ENCODE measurements at places on chromosomes 1 and 21.

DNA sequence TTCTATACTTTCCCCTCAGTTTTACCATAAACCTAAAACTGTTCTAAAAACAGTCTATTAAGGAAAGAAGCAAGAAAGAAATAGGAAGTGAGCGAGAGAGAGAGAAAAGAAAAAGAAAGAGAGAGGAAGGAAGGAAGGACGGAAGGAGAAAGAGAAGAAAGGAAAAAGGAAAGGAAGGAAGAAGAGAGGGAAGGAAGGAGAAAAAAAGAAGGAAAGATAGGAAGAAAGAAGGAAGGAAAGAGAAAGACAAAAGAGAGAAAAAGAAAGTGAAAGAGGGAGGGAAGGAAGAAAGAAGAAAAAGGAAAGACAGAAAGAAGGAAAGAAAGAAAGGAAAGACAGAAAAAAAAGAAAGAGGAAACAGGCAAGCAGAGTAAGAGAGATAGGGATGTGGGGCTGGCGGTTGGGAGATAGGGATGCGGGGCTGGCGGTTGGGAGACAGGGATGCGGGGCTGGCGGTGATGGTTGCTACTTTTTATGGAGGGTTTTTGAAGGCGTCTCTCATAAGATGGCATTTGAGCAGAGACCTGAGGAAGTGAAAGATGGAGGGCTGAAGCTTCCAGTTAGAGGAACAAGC lies 70.4 kb upstream of the IRF2BP2 start:
- no peak for DNase-seq

GRCh38 chr1:230122366-230123279 lies 55.6 kb downstream of the GALNT2 start:
- DNase-seq: no peak

- DNase-seq: no peak
Observed at GRCh38 chr1:207243442-207244408, 77.8 kb upstream of the CD55 start.

DNA sequence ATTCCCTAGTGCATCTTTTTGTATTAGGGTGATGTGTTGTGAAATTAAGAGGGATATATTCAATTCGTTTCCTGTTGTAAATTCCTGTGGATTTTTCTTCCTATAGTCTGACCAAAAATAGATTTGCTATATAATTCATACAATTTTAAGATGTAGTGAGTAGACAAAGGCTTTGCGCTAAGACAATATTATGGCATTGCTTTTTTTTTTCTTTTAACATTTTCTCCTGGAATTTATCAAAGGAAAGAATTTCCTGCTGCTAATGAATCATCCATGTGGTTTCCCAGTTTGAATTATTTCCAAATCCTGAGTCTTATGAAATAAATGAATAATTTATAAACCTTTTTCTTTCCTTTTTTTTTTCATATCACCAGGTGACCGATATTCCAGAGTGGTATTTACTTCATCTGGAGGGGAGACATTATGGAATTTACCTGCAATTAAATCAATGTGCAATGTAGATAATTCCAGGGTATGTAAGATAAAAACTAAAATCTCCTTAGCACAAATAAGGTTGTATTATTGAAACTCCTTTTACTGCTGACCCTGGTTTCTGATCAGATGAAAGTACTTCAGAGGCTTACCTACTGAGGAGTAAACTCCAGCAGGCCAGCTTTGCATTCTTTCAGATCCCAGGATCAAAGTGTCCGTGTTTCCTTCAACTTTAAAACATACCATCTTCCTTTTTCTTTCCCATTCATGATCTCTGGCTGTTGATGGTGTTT lies 148.4 kb downstream of the TLR5 start:
- DNase-seq: no peak

- DNase-seq: no peak
Observed at GRCh38 chr1:226420328-226420727, 12.4 kb upstream of the PARP1 start.

GRCh38 chr1:107802654-107803053 lies 162.3 kb downstream of the VAV3 start:
- no peak for DNase-seq

DNA sequence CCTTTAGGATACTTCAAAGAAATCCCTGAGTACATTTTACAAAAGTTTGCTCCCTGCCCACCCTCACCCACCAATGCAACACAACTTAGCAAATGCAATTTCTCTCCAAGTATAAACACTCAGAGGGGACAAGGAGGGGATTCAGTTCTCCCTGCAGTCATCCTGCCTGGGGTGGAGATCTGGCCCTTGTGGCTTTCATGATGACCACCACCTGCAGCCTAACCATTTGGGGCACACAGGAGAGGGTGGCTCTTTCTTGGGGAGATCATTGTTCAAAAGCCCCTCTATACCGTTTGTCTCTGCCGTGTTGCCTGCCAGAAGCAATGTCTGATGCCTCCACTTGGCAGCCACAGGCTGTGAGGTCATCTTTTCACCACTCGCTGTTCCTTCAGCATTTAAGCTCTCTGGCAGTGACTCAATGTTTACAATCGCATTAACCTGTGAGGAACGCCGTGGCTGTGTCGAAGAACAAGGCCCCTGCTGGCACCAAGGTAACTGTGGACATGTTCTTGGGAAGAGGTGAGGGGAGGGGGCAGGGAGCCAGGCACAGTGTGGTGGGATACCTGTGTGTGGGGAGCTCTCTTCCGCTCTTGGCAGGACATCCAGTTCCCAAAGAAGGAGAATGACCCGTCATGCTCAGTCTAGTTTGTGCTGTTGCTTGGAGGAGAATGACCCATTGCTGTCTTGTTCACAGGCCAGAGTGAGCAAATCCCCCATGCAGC lies 103.9 kb upstream of the DUSP10 start:
- DNase-seq: no peak

DNA sequence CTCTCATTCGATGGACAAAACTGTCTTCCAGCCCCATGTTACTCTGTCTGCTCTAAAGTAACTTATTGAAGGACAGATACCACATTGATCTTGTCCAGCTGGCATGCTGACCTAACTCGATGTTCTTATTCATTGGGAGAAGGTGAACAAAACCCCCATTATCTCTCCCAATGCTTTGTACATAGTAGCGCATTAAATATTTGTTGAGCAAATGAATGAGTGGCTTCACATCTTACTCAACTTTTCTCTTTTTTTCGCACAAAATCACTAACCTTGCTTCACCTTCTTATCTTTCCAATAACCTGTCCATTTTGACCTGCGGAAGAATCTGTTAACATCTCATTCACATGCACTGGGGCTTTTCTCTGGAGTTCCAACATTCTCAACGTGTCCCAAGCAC lies 18.3 kb downstream of the MAB21L3 start:
- DNase-seq: no peak

GRCh38 chr1:27633640-27634176 lies 1.3 kb downstream of the FGR start:
- DNase-seq: no peak

DNA sequence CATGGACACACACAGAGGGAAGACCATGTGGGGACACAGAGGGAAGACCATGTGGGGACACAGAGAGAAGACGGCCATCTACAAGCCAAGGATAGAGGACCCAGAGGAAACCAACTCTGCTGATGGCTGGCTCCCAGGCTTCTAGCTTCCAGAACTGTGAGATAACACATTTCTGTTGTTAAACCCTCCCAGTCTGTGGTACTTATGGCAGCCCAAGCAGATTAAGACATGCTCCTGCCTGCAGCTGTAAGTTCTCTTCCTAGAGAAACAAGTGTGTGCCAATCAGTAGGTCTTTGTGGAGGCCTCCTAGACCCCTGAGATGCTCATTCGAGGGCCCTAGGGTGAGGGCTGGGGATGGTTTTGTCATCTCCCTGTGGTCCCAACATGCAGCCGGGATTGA lies 2.7 kb downstream of the AGT start:
- no peak for DNase-seq

DNA sequence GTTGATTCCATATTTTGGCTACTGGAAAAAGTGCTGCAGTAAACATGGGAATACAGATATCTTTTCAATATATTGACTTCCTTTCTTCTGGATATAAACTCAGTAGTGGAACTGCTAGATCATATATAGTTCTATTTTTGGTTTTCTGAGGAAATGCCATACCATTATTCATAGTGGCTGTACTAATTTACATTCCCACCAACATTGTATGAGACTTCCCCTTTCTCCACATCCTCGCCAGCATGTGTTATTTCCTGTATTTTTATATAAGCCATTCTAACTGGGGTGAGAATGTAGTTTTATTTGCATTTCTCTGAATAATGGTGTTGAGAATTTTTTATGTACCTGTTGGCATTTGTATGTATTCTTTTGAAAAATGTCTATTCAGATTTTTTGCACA lies 385.2 kb downstream of the NUF2 start:
- no peak for DNase-seq

GRCh38 chr1:45282351-45282750 lies 44.3 kb upstream of the HPDL start:
- DNase-seq: no peak

DNA sequence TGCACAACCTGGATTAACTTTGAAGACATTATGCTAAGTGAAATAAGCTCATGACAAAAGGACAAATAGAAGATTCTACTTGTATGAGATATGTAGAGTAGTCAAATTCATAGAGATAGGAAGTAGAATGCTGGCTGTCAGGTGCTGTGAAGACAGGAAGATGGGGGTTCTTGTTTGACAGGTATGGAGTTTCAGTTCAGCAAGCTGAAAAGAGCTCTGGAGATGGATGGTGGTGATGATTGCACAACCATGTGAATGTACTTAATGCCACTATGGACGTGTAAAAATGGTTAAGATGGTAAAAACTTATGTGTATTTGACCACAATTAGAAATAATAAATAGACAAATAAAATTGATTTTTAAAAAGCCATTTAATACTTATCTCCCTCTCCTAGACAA lies 169.8 kb upstream of the DUSP10 start:
- DNase-seq: no peak

GRCh38 chr1:228437424-228437962 lies 20.8 kb upstream of the TRIM17 start:
- DNase-seq: no peak

- DNase-seq: no peak
Observed at GRCh38 chr21:27408826-27409225, 441.9 kb upstream of the ADAMTS5 start.

Measured in CD4-positive, alpha-beta T cell treated with Interleukin-17A for 1 hour (primary cell).